ENCODE measurements at places on chromosomes 3 and 15. TPM values are rescaled to one million over a fixed set of nuclear protein-coding genes. Genes with fewer than 3 reads are reported as not detected.

LMCD1 gene
- 10.9 TPM for total RNA-seq

ALDH1L1 gene
- total RNA-seq, result 54.7 TPM

CSK gene
- total RNA-seq, result 15.2 TPM

FURIN gene
- total RNA-seq, result 112 TPM

LSAMP gene
- total RNA-seq, result 1.6 TPM

IL17RE gene
- total RNA-seq, result 18.2 TPM

FAM174B gene
- total RNA-seq, result 59.9 TPM

GXYLT2 gene
- 5.6 TPM for total RNA-seq

Measured in body of pancreas (tissue), 4 donors.